ENCODE measurements at places on chromosomes 11 and 22.

- DNase-seq = no peak
Measured at GRCh38 chr11:32935462-32936029, 42.9 kb downstream of the QSER1 start.

DNA sequence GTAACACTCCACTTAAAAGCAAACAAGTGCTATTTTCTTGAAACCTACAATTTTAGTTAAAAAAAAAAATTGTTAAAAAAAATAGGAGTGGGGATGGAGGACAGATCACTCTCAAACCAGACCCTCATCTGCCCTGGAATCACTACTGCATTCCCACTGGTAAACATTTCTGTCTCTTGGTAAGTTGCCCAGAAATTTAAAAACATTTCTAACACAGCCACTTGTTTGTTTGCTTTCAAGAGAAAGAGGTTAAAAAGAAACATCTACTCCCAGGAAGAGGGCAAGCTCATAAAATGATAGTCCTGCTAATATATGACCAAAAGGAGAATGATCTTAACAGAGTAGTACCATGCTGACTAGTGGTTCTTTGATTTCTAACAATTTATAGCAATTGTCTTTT, 83.3 kb downstream of the SGSM3 start:
- no peak for DNase-seq

DNA sequence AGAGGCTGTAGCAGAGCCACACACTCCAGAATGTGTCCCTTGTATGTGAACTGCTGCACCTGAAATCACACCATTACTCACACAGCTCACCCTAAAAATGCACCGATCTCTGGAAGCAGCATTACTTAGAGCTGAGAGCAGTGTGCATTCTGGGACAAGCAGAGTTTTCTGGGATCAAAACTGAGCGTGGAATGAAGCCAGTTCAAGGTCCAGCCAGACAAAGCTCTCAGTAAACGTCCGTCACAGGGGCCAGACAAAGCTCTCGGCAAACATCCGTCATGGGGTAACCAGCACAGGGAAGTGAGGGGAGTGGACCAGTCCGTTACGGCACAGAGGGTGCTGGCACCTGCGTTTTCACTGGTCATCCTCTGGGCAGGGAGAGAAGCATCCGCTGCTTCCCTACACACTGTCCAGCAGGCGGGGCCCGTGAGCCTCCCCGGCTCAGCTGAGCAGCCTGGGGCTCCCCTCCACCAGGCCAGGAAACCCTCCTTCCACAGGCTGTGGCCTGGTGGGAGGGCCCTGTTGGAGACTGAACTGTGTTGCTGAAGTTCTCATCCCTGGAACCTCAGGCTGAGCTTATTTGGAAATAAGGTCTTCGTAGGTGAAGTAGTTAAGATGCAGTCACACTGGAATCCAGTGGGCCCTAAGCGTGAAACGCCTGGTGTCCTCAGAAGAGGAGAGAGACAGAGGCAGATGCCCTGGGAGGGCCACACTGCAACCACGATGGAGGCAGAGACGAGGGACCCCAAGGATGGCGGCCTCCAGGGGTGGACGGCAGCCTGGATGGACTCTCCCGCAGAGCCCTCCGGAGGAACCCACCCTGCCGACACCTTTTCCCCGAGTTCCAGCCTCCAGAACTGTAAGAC, 883.9 kb downstream of the BRD1 start:
- DNase-seq = no peak

- no peak for DNase-seq
Measured at GRCh38 chr11:120139316-120140069, 1.6 kb upstream of the TRIM29 start.

- no peak for DNase-seq
Measured at GRCh38 chr11:85748455-85748891, 62.5 kb downstream of the SYTL2 start.

- DNase-seq = no peak
Measured at GRCh38 chr11:72058416-72059034, 21.8 kb downstream of the NUMA1 start.

DNA sequence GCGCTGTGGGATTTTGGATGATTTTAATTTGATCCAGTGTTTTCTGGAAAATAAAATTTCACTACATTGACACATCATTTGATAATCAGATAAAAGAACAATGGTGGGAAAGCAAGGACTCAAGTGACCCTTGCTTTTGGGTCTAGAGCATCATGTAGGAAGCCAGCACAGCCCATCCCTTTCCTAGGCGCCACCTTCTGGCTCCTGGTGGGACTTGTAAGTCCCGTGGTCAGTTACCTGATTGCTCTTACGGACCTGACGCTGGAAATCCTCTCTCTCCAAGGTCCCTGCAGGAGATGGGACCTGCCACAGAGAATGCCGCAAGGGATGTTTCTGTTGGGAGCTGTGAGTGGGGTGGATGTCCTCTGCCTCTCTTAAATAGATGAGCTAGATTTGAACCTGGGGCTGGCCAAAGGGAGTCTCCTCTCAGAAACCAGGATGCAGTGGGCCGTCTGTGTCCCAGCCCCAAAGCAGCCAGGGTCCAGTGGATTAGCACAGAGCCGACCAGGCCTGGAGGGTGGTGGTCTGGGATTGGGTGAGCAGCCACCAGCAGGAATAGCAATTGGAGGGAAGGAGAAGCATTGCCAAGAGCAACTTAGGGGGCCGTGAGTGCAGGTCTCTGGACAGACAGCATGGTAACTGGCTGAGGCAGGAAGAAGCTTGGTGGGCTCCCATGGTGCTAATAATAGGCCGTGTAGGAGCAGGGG, 21.7 kb downstream of the TIMP3 start:
- no peak for DNase-seq
